ENCODE measurements at places on chromosomes 4 and X. TPM values are rescaled to one million over a fixed set of nuclear protein-coding genes. Genes with fewer than 3 reads are reported as not detected.

SOWAHB gene
- total RNA-seq, result 2.9 TPM

ETNPPL gene
- total RNA-seq, result 0.41 TPM

PLP1 gene
- total RNA-seq, result 11.8 TPM

TRPC5OS gene
- not detected for total RNA-seq

MAGEE2 gene
- 4.9 TPM for total RNA-seq

Data from frontal cortex (tissue), 4 donors.